ENCODE measurements at places on chromosomes 7 and 10. TPM values are rescaled to one million over a fixed set of nuclear protein-coding genes. Genes with fewer than 3 reads are reported as not detected.

The HOXA6 gene
- not detected for polyA plus RNA-seq

The CCL26 gene
- not detected for polyA plus RNA-seq

The ZNF33B gene
- polyA plus RNA-seq, result 9.7 TPM

The ZNF853 gene
- polyA plus RNA-seq, result 3.8 TPM

The MYL7 gene
- not detected for polyA plus RNA-seq

The SNCG gene
- polyA plus RNA-seq, result not detected

The SFRP4 gene
- polyA plus RNA-seq, result not detected

The NKX2-3 gene
- polyA plus RNA-seq, result not detected

The OLAH gene
- polyA plus RNA-seq, result not detected

The ITPRID1 gene
- polyA plus RNA-seq, result not detected

The BICC1 gene
- not detected for polyA plus RNA-seq

The SLC29A4 gene
- polyA plus RNA-seq, result 0.27 TPM

The BEND7 gene
- not detected for polyA plus RNA-seq

The PNLIP gene
- polyA plus RNA-seq, result not detected

The PRSS37 gene
- not detected for polyA plus RNA-seq

The C10orf53 gene
- not detected for polyA plus RNA-seq

The ELOVL3 gene
- polyA plus RNA-seq, result not detected

The MTERF1 gene
- 9.7 TPM for polyA plus RNA-seq

The PRSS2 gene
- not detected for polyA plus RNA-seq

The SAP25 gene
- 0.42 TPM for polyA plus RNA-seq

The ANKIB1 gene
- polyA plus RNA-seq, result 12.7 TPM

The C7orf57 gene
- not detected for polyA plus RNA-seq

The LIPM gene
- polyA plus RNA-seq, result not detected

The ZNF22 gene
- polyA plus RNA-seq, result 62.3 TPM

The PNLIPRP3 gene
- not detected for polyA plus RNA-seq

The HOXA1 gene
- 0.15 TPM for polyA plus RNA-seq

The FGF8 gene
- polyA plus RNA-seq, result not detected

The TCAF1 gene
- polyA plus RNA-seq, result 8.9 TPM

The GIMAP4 gene
- polyA plus RNA-seq, result 526 TPM

The ANKRD61 gene
- 0.36 TPM for polyA plus RNA-seq

The VSTM4 gene
- polyA plus RNA-seq, result 0.07 TPM

The C7orf33 gene
- polyA plus RNA-seq, result not detected

The GATAD1 gene
- polyA plus RNA-seq, result 9.3 TPM

The IDI2 gene
- polyA plus RNA-seq, result not detected

The CRYGN gene
- polyA plus RNA-seq, result 0.65 TPM

The NCF1 gene
- polyA plus RNA-seq, result 9.0 TPM

The ECHDC3 gene
- polyA plus RNA-seq, result 0.55 TPM

The LEP gene
- polyA plus RNA-seq, result not detected

The SLC26A5 gene
- polyA plus RNA-seq, result not detected

The TFPI2 gene
- polyA plus RNA-seq, result not detected

The TMEM209 gene
- 44.3 TPM for polyA plus RNA-seq

The FAM131B gene
- 0.54 TPM for polyA plus RNA-seq

The PMS2 gene
- 10.0 TPM for polyA plus RNA-seq

The FAM13C gene
- not detected for polyA plus RNA-seq

The TBATA gene
- polyA plus RNA-seq, result not detected

The GPR22 gene
- polyA plus RNA-seq, result 0.08 TPM

The VWA2 gene
- not detected for polyA plus RNA-seq

The SPDYE6 gene
- 0.25 TPM for polyA plus RNA-seq

The MAGI2 gene
- not detected for polyA plus RNA-seq

The EGR2 gene
- polyA plus RNA-seq, result 0.28 TPM

The GPR26 gene
- not detected for polyA plus RNA-seq

The PAPOLB gene
- polyA plus RNA-seq, result not detected

The CCDC172 gene
- polyA plus RNA-seq, result not detected

The IFIT3 gene
- 2.6 TPM for polyA plus RNA-seq
